Activated naive CD8-positive, alpha-beta T cell treated with anti-CD3 and anti-CD28 coated beads for 36 hours (primary cell): ENCODE measurements at places on chromosomes 7 and 10. TPM values are rescaled to one million over a fixed set of nuclear protein-coding genes. Genes with fewer than 3 reads are reported as not detected.

LIPN gene
- not detected for total RNA-seq

LBX1 gene
- not detected for total RNA-seq

UCN3 gene
- total RNA-seq = not detected

CCDC3 gene
- 0.06 TPM for total RNA-seq

SERPINE1 gene
- 0.06 TPM for total RNA-seq

AKR1C1 gene
- 0.21 TPM for total RNA-seq

TRPV5 gene
- not detected for total RNA-seq

TFEC gene
- 0.14 TPM for total RNA-seq

FOXP2 gene
- not detected for total RNA-seq

SSC4D gene
- total RNA-seq = 0.40 TPM

VWDE gene
- 1.5 TPM for total RNA-seq

GNB2 gene
- 202 TPM for total RNA-seq

LGI1 gene
- total RNA-seq = not detected

CNTNAP2 gene
- total RNA-seq = 0.22 TPM

MBL2 gene
- total RNA-seq = not detected

ST8SIA6 gene
- not detected for total RNA-seq

OGDHL gene
- total RNA-seq = 0.46 TPM

NEBL gene
- 0.82 TPM for total RNA-seq

TNS3 gene
- 0.12 TPM for total RNA-seq

PPP1R9A gene
- total RNA-seq = 0.16 TPM

CHCHD1 gene
- 38.6 TPM for total RNA-seq

IDI2 gene
- not detected for total RNA-seq

ECHS1 gene
- total RNA-seq = 62.2 TPM

FZD1 gene
- 0.22 TPM for total RNA-seq

PRRT4 gene
- 0.18 TPM for total RNA-seq

GRM3 gene
- total RNA-seq = not detected

ZMIZ1 gene
- 27.3 TPM for total RNA-seq

ODAD2 gene
- total RNA-seq = 0.56 TPM

NFKB2 gene
- 247 TPM for total RNA-seq

C1QL3 gene
- total RNA-seq = 0.16 TPM

RBM17 gene
- total RNA-seq = 355 TPM

THNSL1 gene
- total RNA-seq = 10.7 TPM

RSBN1L gene
- 21.8 TPM for total RNA-seq

FEZF1 gene
- total RNA-seq = not detected

KAZALD1 gene
- total RNA-seq = 0.28 TPM

PPP1R3C gene
- 0.36 TPM for total RNA-seq

LIPJ gene
- not detected for total RNA-seq

NXPH1 gene
- total RNA-seq = not detected

TMEM130 gene
- total RNA-seq = not detected

DNAJC12 gene
- 47.1 TPM for total RNA-seq
